ENCODE measurements at places on chromosomes 4 and X.

DNA sequence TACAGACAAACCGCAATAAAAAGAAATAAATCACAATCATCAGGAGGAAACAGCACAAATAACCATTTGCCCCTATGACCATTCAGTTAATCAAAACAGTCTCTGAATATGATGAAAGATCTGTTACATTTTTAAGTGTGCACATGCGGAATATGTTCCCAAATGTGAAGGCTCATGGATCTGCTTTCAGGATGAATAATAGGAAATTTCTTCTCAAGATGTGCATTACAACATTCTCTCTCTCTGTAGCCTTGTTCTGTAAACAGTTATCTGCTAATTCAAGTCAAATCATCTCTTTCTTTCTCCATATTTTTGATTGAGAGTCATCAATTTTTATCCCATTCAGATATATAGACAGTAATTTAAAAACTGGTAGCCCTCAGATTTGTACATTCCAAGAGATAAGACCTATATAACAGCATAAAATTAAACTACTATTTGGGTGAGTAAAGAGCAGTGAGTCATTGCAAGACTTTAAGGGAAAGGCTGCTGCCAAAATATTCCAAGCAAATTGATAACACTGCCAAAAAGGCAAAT, 433.9 kb upstream of the ATOH1 start:
- DNase-seq, result no peak

DNA sequence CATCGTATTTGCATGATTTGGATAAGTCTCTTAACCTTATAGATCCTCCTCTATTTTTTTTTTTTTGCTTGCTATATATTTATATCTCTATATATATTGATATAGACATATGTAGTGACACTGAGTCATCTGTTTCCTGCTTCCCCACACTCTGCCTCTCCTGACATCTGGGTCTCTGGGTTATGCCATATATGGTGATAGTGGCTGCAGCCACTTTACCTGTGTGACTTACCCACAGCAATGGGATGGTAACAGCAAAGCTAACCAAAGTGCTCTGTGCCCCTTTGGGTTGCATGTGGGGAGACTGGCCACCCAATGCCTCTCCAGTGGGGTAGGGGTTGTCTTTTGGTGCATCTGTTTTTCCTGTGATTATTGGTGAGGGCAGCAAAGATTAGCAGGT, 14.5 kb downstream of the CMC4 start:
- DNase-seq, result no peak

DNA sequence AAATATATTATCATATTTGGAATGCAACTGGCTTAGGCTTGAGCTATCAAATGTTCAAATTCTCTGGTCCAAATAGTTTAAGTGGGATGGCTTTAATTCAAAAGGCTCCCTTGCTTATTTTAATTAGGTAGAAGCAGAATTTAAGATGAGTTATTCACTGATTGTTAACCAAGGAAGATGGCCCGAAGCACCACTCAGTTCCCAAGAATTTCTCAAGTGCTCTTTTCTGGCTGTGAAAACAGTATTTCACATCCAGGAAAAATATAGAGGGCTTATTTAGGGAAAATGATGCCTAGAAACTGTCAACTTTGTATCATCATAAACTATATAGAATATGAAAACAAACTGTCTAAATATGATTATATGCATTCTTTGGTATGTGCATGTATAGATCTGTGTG, 246.5 kb upstream of the SFRP2 start:
- DNase-seq, result no peak

GRCh38 chr4:93317057-93317456, 511.5 kb upstream of the ATOH1 start:
- DNase-seq, result no peak

GRCh38 chrX:144275843-144276242, 392.0 kb downstream of the UBE2NL start:
- DNase-seq, result no peak

GRCh38 chr4:117479673-117480072, 394.3 kb upstream of the TRAM1L1 start:
- no peak for DNase-seq

DNA sequence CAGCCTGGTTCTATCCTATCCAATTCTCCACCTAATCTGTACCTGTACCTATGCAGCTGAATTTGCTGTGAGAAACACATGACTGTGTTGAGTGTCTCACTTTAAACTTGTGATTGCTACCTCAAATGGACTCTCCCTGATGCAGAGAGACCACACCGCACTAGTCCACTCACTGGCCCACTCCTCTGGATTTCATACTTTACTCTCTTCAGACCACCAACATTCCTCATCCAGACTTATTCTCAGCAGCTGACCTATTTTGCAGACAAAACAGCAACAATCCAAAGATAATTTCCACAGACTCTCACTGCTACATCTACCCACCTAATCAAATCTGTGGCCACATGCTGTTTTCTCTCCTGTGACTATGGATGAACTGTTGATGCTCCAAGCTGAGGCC, 45.2 kb downstream of the ACSL4 start:
- DNase-seq, result no peak

- DNase-seq, result no peak
Measured at GRCh38 chrX:39550795-39551361, 546.9 kb downstream of the BCOR start.

DNA sequence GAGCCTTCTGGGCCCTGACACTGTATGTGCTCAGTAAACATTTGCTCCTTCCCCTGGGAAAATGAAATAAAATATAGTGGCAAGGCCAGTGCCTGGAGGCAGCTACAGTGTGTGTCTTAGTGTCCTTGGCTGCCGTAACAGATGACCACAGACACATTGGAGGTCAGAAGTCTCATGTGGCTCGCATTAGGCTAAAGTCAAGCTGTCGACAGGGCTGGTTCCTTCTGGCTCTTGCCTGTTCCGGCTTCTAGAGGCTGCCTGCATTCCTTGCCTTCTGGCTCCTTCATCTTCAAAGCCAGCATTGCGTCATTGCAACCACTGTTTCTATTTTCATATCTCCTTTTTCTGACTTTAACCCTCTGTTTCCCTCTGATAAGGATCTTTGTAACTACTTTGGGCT, 83.6 kb upstream of the STX18 start:
- DNase-seq, result no peak

GRCh38 chr4:110787707-110788106, 164.8 kb upstream of the PITX2 start:
- DNase-seq, result no peak

- no peak for DNase-seq
Measured at GRCh38 chr4:156958276-156959074, 13.1 kb downstream of the PDGFC start.

DNA sequence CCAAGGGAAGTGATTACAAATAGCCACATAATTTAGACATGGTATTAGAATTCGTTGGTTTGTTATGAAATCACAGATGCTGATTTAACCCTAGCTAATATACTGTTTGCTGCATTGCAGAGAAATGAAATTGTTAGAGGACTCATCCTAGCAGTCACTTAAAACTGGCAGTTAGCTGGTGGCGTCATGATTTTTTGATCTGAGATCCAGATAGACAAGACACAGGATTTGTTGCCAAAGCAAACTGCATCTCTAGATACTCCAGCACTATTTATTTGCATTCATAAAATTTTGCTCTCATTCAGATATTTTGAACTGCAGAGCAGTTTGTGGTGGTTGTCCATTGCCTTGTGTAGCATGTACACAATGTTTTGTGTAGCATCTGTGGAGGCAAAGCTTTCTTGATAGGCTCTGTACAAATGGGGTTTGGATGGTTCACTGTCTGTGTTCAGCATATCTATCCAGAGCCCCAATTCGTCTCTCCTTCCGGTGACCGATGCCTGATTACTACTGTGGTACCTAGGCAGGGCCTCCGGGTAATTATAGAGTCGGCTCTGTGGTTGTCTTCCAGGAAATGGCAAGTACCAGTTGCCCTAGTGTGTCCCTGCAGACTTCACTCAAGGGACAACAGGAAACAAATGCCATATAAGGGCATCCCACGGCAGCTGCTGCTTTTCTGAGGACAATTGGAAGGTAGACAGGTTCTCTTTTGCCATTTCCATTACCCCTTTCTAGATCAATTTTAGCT, 30.1 kb upstream of the SPARCL1 start:
- DNase-seq, result peak; percentile 1

DNA sequence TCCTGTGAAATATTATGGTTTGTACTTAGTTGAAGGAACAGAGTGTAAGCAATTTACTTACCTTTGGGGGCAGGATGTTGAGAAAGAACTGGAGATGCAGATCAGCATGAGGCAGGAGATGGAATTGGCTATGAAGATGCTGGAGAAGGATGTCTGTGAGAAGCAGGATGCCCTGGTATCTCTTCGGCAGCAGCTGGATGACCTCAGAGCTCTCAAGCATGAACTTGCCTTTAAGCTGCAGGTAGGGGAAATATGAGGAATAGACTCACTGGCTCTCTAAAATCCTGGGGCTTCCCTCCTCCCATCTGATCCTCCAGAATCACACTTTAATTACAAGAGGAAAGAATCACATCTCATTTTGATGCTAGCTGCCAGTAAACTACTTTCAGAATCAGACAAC, 51.0 kb downstream of the GRSF1 start:
- no peak for DNase-seq

- DNase-seq, result no peak
Measured at GRCh38 chr4:99633772-99634171, 23.9 kb downstream of the C4orf54 start.

DNA sequence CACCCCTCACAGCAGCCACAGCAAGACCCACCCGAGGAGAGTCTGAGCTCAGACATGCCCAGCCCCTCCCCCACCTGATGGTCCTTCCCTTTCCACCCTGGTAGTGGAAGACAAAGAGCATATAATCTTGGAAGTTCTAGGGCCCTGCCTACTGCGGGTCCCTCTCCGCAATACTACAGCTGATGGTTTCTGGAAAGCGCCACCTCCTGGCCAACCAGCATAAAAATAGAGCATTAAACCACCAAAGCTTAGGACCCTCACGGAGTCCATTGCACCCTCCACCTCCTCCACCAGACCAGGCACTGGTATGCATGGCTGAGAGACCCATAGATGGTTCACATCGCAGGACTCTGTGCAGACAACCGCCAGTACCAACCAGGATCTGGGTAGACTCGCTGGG, 78.2 kb downstream of the SH3BGRL start:
- no peak for DNase-seq

GRCh38 chr4:122131562-122132157, 20.5 kb upstream of the BLTP1 start:
- no peak for DNase-seq

DNA sequence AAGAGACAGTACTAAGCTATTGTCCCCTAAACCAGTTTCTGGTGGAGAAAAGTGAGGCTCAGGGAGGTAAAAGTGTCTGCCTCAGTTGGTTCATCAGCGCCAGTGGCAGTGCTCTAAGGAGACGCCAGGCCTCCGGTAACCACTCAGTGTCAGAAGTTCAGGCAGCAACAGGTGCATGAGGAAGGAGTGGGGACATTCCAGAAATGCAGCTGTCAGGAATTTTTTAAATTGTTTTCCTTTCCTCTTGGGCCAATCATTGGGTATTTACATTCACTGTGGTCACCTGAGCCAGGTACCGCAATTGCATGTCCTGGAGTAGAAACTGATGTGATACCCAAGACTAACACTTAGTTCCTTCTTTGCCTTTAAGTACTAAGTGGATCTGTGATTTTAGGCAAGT, 40.2 kb upstream of the HS3ST1 start:
- DNase-seq, result no peak

DNA sequence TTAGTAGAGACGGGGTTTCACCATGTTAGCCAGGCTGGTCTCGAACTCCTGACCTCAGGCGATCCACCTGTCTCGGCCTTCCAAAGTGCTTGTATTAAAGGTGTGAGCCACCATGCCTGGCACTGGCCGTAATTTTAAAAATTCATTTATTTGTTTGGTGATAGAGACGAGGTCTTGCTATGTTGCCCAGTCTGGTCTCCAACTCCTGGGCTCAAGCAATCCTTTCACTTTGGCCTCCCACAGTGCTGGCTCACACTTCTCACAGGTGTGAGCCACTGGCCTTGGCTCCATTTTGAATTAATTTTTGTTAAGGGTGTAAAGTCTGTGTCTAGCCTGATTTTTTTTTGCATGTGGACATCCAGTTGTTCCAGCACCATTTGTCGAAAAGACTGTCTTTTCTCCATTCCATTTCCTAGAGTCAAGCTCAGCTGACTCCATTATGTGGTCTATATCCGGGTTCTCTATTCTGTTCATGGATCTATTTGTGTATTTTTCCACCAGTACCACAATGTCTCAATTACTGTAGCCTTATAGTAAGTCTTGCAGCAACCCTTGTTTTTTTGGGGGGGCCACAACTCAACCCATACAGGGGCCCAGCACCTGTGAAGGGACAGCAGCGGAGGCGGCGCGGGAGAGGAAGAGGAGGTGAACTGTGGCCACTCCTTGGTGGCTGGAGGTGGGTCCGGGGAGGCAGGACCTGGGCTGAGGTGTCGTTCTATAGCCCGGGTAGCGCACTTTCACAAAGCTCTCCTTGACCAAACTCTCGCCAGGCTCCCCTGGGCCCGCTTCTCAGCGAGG, 1.5 kb upstream of the NSD2 start:
- no peak for DNase-seq

DNA sequence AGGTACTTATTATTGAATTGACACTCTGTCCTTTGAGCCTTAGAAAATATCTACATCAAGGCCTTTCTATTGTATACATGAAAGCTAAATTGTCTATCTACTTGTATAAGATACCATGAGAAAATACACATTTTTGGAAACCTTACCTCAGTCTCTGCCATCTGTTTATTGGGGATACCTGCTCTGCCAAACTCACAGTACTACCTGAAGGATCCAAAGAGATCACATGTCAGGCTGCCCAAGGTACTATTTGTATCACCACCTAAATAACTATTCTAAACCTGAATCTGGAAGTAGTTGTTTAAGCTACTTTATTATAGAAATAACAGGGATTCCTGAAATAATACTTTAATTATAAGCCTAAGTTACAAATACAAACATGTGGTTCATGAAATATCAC, 126.2 kb downstream of the PALLD start:
- no peak for DNase-seq

- DNase-seq, result no peak
Measured at GRCh38 chrX:23854122-23854521, 53.6 kb downstream of the APOO start.

DNA sequence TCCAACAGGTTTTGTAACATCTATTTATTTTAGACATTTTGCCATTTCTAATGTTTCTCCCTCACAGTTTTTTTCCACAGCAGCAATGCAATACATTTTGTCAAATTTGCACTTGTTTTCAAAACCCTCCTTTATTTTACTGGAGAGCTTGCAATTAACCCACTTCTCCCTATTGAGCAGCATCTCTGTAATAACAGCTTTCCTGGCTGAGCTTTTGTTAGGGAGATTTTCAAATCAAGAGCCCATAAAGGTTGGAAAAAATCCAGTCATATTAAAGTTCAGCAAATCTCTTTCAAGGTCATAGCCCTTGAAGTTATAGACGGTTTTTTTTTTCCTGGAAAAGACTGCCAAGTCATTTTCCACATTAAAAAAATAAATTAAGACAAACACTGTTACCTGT, 450.6 kb upstream of the TENM3 start:
- no peak for DNase-seq

Measured in stimulated activated CD8-positive, alpha-beta memory T cell treated with anti-CD3 and anti-CD28 coated beads, Interleukin-12 subunit alpha, Interleukin-12 subunit beta, amount 100 ng/mL, for 4 hours (primary cell).